ENCODE measurements at places on chromosomes 1 and 21. TPM values are rescaled to one million over a fixed set of nuclear protein-coding genes. Genes with fewer than 3 reads are reported as not detected.

Gene PEAR1
- polyA plus RNA-seq, result under 0.01 TPM

Gene KCNA2
- not detected for polyA plus RNA-seq

DNA sequence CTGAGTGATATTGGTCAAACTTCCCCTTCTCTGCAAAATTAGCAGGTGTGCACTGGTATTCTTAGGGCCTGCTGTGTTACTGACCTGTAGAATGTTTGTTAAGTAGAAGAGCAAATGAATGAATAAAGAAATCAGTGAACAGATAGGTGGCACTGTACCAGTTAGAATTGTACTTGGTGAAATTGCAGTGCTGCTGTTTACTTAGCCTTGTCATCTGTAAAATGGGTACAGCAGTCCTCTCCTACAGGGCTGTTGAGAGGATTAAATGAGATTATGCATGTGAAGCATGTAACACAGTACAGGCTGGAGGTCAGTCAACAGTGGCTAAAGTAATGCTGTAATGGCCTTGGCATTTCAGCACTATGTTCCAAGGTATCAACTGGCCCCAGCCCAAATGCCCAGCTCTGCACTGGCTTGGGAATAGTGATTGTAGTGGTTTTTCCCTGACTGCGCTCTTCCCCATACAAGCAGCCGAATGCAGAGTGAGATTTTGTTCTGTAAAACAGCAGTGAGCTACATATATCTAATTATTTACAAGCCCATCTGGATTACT, 10.5 kb downstream of the VANGL1 start:
- no peak for DNase-seq

DNA sequence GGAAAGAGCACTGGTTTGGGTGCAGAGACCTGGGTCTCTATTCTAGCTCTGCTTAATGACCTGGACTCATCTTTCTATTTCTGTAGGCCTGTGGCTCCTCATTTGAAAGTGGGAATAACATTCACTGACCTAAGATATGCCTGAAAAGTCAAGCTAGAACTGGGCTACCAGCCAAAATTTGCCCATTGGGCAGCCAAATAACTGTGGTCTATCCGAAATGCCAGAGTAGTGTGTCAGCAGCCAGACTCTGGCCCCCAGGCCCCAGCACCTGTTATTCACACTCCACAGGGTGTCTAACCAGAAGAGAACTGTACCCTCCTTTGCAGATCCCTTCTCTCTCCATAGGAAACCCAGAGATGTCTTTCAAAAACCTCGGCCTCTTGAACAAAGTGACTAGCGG, 12.6 kb downstream of the DAB1 start:
- no peak for DNase-seq

DNA sequence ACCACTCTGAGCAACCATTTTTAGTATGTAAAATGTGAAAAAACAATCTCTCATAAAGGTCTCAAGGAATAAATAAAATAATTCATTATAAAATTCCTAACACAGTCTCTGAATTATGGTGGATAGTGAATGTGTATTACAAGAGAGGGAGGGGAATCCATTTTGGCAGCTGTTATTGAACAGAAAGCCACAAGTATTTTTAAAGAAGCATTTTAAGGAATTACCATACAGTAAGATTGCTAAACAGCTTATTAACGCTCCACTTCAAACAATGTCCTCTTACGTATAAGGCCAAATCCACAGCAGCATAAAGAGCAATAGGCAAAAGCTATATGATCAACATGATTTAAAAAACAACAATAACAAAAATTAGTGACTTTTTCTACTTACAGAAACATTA, 18.4 kb downstream of the PIGK start:
- DNase-seq, result no peak

Measured in sigmoid colon (tissue), 7 donors.